ENCODE measurements at places on chromosomes 1 and 21. TPM values are rescaled to one million over a fixed set of nuclear protein-coding genes. Genes with fewer than 3 reads are reported as not detected.

DNA sequence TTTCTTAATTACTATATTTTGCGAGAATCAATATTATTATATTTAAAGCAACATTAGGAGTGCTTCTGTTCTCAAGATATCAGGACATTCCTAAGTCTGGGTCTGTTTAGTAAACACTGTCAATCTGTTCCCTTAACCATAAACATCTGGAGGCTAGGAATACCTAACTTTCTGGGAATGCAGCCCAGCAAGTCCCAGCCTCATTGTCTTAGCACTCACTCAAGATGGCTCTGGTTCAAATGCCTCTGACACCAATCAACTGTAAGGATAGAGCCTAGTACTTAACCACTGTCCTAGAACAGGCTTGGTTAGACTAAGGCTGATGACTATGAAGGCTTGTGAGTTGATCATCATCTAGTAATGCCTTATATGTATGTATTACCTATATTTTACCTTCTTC is 61.5 kb downstream of the TNN start:
- no peaks in the 10 kb centered on the region for H3K27me3 ChIP-seq

GRCh38 chr1:94531664-94532063 is 9.9 kb downstream of the F3 start:
- H3K4me1 ChIP-seq, result peaks cover 7% of the 10 kb centered on the region
- H3K27ac ChIP-seq, result no peak overlapping the region
- no peak for DNase-seq
- H3K4me3 ChIP-seq, result no peak overlapping the region

DNA sequence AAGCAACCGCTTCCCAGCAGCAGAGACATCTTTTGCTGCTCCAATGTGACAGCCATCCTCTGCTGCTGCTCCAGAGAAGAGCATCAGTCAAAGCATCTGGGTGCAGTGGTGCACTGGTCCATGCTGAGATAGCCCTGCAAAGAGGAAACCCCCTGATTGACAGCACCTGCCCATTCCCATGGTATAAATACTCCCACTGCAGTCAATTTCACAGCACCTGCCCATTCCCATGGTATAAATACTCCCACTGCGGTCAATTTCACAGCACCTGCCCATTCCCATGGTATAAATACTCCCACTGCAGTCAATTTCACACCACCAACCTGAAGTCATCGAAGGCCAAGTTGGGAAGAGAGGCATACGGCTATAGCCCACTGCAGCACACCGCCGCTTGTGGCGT is 25.5 kb downstream of the FBXO2 start:
- no peaks in the 10 kb centered on the region for H3K27me3 ChIP-seq
- H3K4me3 ChIP-seq, result no peak overlapping the region
- no peaks in the 10 kb centered on the region for H3K4me1 ChIP-seq
- DNase-seq, result no peak

FCRL1 gene
- total RNA-seq, result 1.4 TPM

GRCh38 chr21:34510148-34511142 is 1.6 kb downstream of the KCNE1 start:
- peaks cover 9% of the 10 kb centered on the region for H3K4me1 ChIP-seq
- no peaks in the 10 kb centered on the region for H3K36me3 ChIP-seq
- DNase-seq, result peak; percentile 90
- peak overlapping the region; percentile 42 for H3K4me3 ChIP-seq
- no peaks in the 10 kb centered on the region for H3K27me3 ChIP-seq

DNA sequence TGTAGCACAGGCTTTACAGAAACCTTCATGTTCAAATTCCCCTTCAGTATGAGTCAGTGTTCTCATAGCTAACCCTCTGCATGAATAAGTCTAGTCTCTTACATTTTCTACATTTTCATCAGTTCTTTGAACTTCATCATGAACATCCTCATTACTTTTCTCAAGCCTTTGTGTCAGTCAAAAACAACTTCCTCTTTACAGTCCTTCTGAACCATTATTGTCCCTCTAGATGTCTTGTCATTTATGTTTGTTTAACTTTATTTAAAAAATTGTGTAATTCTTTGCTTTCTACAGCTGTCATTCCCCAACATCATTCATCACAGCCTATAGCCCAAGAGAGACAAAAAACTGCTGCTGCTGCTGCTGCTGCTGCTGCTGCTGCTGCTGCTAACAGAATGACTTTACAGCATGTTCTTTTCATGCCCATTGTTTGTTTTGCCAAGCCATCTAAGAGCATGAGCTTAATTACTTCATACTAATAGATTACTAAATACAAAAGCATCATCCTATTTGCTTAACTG is 133.1 kb downstream of the LRRC40 start:
- H3K4me3 ChIP-seq, result no peak overlapping the region
- H3K27me3 ChIP-seq, result no peaks in the 10 kb centered on the region
- no peaks in the 10 kb centered on the region for H3K36me3 ChIP-seq
- no peak for DNase-seq
- no peaks in the 10 kb centered on the region for H3K4me1 ChIP-seq
- no peak overlapping the region for H3K27ac ChIP-seq

OTUD7B gene
- 35.3 TPM for total RNA-seq

GRCh38 chr21:43324596-43324995 is 102.3 kb downstream of the SIK1 start:
- no peaks in the 10 kb centered on the region for H3K36me3 ChIP-seq
- no peaks in the 10 kb centered on the region for H3K27me3 ChIP-seq
- no peak overlapping the region for H3K4me3 ChIP-seq
- H3K27ac ChIP-seq, result no peak overlapping the region

GRCh38 chr1:93448292-93448982 is 519 bp downstream of the FNBP1L start:
- H3K27ac ChIP-seq, result peak overlapping the region; percentile 92
- no peaks in the 10 kb centered on the region for H3K4me1 ChIP-seq
- no peaks in the 10 kb centered on the region for H3K36me3 ChIP-seq
- peak overlapping the region; percentile 78 for H3K4me3 ChIP-seq
- DNase-seq, result peak; percentile 80

COL6A2 gene
- total RNA-seq, result 269 TPM

LMOD1 gene
- 38.3 TPM for total RNA-seq

- no peak overlapping the region for H3K27ac ChIP-seq
- H3K4me3 ChIP-seq, result no peak overlapping the region
- peaks cover 10% of the 10 kb centered on the region for H3K4me1 ChIP-seq
Measured at GRCh38 chr1:44832056-44832705, 10.9 kb downstream of the PTCH2 start.

GRCh38 chr1:209412036-209412435 is 171.5 kb upstream of the CAMK1G start:
- H3K4me3 ChIP-seq, result no peak overlapping the region
- H3K36me3 ChIP-seq, result no peaks in the 10 kb centered on the region
- H3K27me3 ChIP-seq, result peaks cover 12% of the 10 kb centered on the region
- no peaks in the 10 kb centered on the region for H3K4me1 ChIP-seq
- no peak for DNase-seq

SIK1 gene
- 55.2 TPM for total RNA-seq
